ENCODE measurements at places on chromosomes 3 and 15.

GRCh38 chr3:84223512-84223911, 735.3 kb upstream of the CADM2 start:
- no peak for DNase-seq

GRCh38 chr3:63607716-63608115, 44.8 kb upstream of the SNTN start:
- DNase-seq, result no peak

DNA sequence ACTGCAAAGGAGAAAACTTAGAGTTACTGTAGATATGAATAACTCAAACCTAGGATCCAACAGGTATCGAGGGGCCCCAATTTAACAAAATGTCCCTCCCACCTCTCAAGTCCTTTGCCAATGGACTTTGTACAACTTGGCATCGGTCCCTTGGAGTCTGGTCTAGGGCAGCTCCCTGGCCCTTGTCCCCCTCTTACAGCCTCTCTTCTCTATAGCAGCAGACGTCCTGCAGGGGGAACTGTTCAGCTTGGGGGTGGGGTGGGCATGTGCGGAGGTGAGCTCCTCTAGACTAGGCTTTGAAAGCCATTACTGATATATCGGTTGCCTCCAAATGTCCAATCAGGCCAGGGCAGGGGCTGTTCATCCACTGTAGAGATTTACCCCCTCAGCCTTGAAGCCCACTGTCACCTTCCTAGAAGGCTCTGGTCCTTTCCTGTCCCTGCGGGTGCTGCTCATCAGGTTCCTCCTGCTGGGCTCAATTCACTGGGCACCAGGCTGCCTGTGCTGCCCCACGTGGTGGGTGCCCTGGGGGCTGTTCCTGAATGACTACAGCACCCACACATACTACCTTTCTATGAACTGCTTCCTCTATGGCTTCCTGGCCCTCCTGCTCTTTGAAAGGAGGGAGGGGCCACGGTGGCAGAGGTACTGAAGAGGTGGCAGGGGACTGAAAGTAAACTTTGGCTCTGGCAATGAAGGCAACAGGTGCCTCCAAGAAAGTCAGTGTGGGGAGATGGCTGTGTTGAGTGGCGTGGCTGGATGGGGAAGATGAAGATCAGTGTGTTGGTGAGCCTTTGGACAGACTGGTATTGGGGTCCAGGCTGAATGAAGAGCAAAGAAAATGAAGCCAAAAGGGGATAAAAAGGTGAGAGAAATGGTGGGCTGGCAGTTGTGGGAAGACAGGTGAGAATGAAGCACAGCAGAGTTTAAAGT, 78.8 kb upstream of the MEX3B start:
- DNase-seq, result no peak

DNA sequence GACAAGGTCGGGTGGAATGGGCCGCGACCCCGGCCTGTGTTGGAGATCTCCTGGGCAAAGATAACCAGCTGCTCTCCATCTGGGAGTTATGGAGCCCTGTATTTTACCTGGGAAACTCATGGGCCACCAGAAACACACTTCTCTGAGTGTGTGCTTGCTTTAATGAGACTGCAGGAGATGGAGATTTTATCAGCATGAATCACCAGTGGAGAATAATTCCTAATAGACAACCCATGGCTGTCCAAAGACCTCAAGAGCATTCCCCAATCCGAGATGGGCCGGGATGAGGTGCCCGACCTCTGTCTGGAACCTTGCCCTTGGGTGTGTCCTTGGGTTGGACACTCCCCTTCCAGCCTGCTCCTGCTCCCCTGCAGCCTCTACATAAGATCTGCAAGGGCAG, 389.3 kb downstream of the GABRG3 start:
- no peak for DNase-seq

GRCh38 chr3:142120707-142121106, 28.6 kb downstream of the TFDP2 start:
- no peak for DNase-seq

DNA sequence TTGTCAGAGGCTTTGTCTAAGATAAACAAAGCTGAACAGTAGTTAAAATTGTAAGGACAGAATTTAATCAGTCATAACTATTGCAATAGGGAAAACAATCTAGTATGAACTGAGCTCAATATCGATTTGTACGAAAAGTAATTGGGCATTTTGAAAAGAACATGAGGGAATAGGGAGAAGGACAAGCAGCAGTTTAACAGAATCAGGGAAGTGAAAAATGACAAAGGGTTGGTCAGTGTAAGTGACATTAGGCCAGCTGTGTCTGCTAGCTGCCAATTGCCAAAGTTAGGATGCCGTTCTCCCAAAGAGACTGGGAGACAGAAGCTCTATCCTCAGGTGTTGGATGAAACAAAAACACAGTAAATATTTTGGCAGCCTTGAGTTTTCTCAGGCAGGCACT, 3.3 kb upstream of the DNAJA4 start:
- DNase-seq, result no peak

DNA sequence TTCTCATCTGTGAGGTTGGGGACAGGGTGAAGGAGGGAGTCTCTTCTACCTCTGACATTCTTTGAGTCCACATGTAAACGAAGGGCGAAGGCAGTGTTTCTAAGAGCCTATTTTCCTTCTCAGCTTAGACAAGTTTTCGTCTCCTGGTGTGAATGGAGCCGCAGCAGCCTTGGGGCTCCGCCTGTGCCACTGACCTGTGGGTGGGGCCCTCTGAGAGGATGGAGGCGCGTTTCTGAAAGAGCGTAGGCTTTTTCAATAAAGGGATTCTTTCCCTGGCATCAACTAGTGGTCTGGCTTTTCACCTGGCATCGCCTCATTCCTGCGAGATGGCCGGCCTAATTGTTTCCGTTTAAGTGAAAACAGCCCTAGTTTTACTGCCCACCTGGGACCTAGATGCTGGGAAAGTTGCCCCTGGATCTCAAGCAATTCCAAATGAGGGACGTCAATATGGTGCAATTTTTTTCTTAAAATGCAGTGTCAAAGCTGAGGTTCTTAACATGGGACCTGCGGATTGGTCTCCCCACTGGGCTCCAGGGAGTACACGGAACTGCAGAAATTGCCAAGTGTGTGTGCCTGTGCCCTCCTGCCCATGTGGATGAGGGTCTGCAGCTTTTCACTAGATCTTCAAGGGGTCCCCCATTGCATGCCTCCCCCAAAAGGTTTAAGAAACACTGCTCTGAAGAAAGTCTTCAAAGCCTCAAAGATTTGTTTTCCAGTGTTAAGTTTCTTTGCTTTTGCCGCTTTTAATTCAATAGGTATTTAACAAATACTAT, 958 bp downstream of the GLDN start:
- DNase-seq, result peak; percentile 16

GRCh38 chr15:78991476-78991875, 46.6 kb upstream of the CTSH start:
- DNase-seq, result no peak

- no peak for DNase-seq
Observed at GRCh38 chr15:57138349-57138788, 219.9 kb downstream of the TCF12 start.

DNA sequence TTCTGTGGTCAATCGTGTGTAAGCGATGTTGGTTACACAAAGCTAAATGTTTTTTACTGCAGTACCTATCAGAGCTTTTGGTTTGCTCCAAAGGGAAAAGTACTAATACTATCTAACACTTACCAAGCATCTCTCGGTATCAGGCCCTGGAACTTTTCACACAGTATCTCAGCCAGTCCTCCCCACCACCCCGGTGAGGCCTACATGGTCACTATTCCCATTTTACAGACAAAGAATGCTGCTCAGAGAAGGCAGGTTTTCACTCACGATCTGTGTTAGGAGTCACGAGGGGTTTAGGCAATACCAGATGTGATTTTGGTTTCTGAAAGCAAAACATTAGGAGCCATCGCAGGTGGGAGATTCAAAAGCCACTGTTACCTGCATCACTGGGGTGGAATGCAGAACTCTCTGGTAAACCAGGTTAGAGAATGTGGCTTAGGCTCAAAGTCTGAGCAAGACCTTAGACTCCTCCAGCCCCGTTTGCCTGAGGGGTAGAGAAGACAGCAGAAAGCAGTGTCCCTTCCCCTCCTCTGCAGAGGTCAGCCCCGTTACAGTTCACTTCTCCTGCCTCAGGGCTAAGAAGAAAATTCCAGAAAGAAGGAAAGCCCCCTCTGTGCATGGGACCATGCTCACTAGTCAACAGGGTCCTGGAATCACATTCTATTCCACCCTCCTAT, 57.2 kb downstream of the XXYLT1 start:
- DNase-seq, result no peak

DNA sequence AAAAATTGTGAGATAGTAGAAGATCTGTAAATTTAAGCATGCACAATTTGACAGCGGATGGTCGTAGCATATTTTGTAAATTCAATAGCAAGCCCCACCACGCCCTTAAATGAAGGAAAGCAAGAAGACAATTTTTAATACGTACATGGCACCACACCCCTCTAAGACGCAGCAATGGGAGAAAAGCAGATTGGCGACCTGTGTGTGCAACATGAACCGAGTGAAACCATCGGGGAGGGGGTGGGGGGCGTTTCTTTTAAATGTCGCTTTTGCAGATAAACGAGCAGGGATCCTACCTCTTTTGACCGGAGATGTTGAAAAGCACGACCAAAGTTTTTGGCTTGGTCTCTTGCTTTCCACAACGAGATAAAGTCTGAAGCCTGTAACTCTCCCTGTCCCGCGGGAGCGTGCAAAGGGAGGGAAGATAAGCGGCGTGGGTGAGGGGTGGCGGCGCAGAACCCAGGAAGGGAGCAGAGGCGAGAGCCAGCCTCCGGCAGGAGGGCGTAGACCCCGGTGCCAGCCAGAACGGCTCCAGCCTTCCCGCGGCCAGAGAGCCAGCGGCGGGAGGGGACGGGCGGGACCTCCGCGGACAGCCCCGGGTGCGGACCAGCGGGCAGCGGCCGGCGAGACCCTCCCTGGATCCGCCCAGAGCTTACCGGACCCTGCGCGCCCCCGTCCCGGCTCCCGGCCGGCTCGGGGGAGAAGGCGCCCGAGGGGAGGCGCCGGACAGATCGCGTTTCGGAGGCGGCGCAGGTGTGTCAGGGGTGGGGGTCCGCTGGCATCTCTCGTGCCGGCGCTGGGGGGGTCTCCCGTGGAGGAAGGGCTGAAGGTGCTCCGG, at the start of gene CHL1:
Gene CHL1, plus strand, starts transcription at position 453 of the 838 bp plus-strand sequence. CDS start 123,014 bp downstream, outside the sequence.
- DNase-seq, result peak; percentile 11

DNA sequence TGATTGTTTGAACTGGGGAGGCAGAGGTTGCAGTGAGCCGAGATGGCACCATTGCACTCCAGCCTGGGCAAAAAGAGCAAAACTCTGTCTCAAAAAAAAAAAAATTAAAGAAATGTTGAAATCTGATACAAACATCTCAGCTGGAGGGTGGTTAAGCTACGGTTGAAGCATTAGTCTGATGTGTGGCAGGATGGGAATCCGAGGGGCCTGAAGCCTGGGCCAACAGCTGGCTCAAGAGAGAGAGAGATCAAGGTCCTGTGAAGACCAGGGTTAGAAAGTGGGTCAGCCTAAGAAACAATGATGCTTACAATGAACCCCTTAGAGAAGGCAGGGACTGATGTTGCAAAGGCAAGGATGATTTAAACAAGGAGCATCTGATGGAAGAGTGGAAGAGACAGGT, 69.8 kb downstream of the CD200R1L start:
- no peak for DNase-seq

GRCh38 chr3:52039846-52040245, 16.5 kb downstream of the DUSP7 start:
- peak; percentile 96 for DNase-seq

DNA sequence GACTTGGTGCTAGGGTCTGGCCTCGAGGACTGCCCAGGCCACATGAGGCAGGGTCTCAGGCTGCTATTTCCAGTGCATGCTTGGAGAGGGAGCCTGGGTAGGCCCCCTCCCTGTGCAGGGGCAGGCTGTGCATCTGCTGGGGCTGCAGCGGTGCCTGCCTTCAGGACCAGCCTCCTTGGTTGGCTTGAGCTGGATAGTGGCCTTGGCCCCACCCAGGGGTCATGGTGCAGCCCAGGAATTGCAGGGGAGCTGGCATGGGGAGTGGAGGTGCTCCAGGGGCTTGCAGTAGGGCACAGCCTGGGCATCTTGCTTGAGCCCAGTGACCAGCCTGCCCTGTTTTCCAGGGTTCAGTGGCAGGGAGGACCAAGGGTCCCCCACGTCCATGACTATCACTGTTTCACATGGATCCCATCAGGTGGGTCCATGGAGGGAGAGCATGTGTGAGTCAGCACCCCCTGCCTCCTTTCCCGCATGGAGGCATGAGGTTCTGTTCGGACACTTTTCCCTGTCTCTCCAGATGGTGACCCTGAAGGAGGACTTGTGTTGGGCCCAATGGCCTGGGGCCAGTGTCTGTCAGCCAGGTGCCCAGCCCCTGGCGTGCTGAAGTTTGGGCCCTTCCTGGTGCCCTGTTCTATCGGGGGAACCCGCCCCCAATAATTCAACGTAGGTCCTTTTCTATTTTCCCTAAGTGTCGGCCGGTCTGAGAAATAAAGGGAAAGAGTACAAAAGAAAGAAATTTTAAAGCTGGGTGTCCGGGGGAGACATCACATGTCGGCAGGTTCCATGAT, 218.6 kb downstream of the SNRPN start:
- no peak for DNase-seq

GRCh38 chr3:137105277-137105977, 147.6 kb downstream of the IL20RB start:
- no peak for DNase-seq

- DNase-seq, result no peak
Observed at GRCh38 chr3:98519351-98519750, 3.4 kb downstream of the CLDND1 start.

DNA sequence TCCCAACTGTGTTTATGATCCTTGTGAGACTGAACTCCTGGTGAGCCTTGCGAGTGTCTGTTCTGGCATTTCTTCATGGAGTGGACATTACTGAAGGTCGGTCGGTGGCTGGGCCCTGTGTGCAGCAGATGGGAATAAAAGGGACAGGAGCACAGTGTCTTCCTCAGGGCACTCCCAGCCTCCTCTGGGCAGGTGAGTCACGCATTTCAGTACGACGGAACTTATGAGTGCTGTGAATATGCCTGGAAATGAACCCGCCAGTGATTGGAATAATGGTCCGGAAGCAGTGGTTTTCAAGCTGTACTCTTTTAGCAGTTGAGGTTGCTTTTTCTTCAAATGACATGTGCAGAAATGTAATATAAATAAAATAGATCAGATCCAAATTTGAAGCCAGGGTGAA, 55.1 kb downstream of the LARS2 start:
- DNase-seq, result no peak

DNA sequence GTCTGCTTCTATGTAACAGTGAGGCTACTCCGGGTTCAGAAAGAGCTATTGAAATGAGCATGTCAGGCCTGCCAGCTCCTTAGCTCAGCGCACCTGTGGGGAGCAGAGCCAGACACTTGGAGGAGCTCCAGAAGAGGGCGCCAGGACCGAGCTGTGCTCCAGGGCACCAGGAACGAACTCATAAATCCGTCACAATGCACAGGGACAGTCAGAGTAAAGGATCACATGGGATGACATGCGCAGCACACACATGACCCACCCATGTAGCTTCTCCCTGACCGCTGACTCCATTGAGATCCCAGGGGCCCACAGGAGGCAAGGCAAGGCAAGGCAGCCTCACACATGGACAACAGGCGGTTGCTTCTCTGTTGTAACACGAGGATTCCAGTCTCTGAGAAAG, 26.0 kb upstream of the GNB5 start:
- DNase-seq, result peak; percentile 74

- no peak for DNase-seq
Observed at GRCh38 chr15:99135194-99135593, 30.3 kb downstream of the SYNM start.

GRCh38 chr3:172232579-172233212, 193.3 kb downstream of the FNDC3B start:
- DNase-seq, result no peak

GRCh38 chr3:134647902-134648760, 2.7 kb downstream of the KY start:
- no peak for DNase-seq

Data from caudate nucleus (tissue), 63 donors.